ENCODE measurements at places on chromosomes 3 and 15. TPM values are rescaled to one million over a fixed set of nuclear protein-coding genes. Genes with fewer than 3 reads are reported as not detected.

DNA sequence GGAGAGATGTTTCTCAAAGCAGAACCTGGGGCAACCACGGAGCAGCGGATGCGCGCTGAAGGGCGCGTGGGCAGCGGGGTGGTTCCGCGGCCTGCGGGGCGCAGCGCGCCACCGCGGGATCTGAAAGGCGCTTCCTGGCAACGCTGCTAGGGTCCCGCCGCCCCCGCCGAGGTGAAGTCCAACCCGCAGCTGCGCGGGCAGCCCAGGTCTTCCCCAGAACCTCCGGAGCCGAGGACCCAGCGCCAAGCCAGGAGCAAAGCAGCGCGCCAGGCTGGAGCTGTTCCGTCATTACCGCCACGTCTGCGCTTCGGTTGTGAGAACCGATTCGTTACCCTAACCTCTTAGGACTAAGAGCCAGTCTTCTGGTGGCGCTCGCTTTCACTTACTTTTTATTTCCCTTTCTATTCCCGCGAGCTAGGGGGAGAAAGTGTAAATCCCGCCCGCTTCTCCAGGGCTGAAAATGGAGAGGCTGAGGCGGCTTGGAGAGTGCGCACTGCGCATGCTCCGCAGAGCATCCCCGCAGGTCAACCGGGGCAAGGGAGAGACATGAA is 3.2 kb upstream of the GABRG3 start:
- no peak overlapping the region for H3K27ac ChIP-seq
- no peak for DNase-seq
- no peak overlapping the region for H3K4me3 ChIP-seq
- H3K36me3 ChIP-seq: no peaks in the 10 kb centered on the region

DNA sequence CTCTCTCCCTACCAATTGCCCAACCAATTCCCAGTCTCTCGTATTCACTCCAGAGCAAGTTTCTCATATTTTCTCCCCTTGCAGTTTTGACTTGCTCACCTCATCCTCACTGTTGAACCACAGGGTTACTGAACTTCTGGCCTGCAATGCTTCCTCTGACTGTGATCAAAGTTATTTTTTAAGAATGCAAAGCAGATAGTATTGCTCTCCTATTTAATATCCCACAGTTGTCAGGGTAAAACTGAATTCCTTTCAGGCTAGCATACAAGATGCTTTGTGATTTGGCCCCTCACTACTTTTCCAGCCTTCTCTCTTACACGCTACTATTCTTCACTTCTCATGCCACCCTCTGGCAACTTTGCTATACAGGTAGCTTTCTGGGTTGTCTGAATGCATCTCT is 80.9 kb downstream of the LRRFIP2 start:
- no peak overlapping the region for H3K4me3 ChIP-seq
- H3K27me3 ChIP-seq: no peaks in the 10 kb centered on the region
- no peak overlapping the region for H3K27ac ChIP-seq
- no peak for DNase-seq
- no peaks in the 10 kb centered on the region for H3K4me1 ChIP-seq

GRCh38 chr3:126346466-126346865 is 10.7 kb downstream of the KLF15 start:
- no peak overlapping the region for H3K27ac ChIP-seq
- H3K4me3 ChIP-seq: no peak overlapping the region
- DNase-seq: no peak
- H3K36me3 ChIP-seq: no peaks in the 10 kb centered on the region
- H3K4me1 ChIP-seq: no peaks in the 10 kb centered on the region

ZNF662 gene
- total RNA-seq: 0.40 TPM

DNA sequence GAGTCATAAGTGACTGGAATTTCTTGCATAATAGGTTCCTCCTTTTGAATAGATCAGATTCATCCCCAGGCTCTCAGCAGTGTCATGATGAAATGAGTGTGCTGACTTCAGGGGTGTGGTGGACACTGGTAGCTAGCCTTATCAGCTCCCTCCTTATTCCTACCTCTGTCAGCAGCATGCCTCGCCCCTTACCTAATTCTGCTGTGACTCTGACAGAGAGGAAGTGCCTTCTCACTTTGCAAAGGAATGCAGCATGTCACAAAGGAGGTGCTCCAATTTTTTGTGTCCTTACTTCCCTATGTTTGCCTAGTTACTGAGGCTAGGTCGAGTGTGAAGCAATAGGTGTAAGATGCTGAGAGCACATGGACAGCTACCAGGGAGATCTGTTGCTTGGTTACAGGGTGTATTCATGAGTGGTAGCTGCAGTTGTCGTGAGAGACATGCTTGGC is 90.6 kb downstream of the TNFAIP8L3 start:
- H3K27ac ChIP-seq: no peak overlapping the region
- H3K27me3 ChIP-seq: no peaks in the 10 kb centered on the region
- no peak for DNase-seq
- H3K4me1 ChIP-seq: no peaks in the 10 kb centered on the region

PRR20G gene
- total RNA-seq: not detected

SAMD7 gene
- total RNA-seq: not detected

GRCh38 chr15:40088929-40089755 is 19.5 kb downstream of the BMF start:
- no peak overlapping the region for H3K4me3 ChIP-seq
- H3K27me3 ChIP-seq: peaks cover 15% of the 10 kb centered on the region
- peaks cover 4% of the 10 kb centered on the region for H3K36me3 ChIP-seq

DNA sequence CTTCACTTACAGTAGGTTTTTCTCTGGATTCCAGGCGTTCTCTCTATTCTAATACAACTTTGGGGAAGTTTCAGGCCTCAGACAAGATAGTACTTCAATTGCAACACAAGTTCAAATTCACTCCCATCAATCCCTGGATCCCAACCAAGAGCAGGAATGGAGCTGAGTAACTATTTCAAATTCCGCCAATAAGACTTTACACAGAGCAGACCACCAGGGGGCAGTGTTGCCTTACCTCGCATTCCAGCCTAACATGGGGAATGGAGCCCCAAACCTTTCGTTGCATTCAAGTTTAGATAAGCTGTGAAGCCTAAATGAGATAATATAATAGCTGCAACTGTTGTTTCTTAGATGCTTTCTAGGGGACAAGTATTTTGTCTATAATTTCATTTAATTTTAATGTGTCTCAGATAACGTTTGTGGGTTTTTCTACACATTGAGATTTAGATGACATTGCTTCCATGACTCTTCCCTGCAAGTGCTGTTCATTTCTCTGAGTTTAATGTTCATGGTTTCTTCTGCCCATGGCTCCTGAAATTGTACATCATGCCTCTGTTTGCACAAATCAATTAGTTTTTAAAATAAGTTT is 186.7 kb downstream of the NSUN3 start:
- no peak overlapping the region for H3K4me3 ChIP-seq
- H3K27me3 ChIP-seq: peaks cover 6% of the 10 kb centered on the region
- no peaks in the 10 kb centered on the region for H3K36me3 ChIP-seq
- H3K27ac ChIP-seq: no peak overlapping the region

SUMF1 gene
- 7.1 TPM for total RNA-seq

DNA sequence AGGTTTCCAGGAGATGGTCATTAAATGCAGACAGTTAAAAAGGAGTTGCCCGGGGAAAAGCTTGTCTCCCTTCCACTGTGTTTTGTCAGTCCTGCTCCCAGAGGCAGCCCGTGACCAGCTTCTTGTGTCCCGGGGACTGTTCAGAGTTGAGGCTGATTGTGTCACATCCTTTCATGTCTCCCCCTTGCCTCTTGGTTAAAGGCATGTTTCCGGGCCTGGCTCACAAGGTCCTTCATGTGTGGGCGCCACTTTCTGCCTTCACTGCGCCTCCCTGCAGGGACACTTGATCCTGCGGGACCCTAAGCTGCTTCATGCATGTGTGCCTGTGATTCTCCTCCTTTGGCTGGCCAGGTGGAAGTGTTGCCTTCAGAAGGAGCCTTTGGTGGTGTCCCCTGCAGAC is 9.2 kb downstream of the CHCHD6 start:
- no peak overlapping the region for H3K27ac ChIP-seq
- no peak overlapping the region for H3K4me3 ChIP-seq
- H3K4me1 ChIP-seq: no peaks in the 10 kb centered on the region
- H3K27me3 ChIP-seq: no peaks in the 10 kb centered on the region
- DNase-seq: no peak

GOLGA6L26 gene
- total RNA-seq: not detected

GRCh38 chr3:125059488-125060245 is 3.9 kb upstream of the HEG1 start:
- H3K36me3 ChIP-seq: peaks cover 1% of the 10 kb centered on the region
- peaks cover 6% of the 10 kb centered on the region for H3K4me1 ChIP-seq
- peaks cover 66% of the 10 kb centered on the region for H3K27me3 ChIP-seq
- H3K27ac ChIP-seq: no peak overlapping the region

DNA sequence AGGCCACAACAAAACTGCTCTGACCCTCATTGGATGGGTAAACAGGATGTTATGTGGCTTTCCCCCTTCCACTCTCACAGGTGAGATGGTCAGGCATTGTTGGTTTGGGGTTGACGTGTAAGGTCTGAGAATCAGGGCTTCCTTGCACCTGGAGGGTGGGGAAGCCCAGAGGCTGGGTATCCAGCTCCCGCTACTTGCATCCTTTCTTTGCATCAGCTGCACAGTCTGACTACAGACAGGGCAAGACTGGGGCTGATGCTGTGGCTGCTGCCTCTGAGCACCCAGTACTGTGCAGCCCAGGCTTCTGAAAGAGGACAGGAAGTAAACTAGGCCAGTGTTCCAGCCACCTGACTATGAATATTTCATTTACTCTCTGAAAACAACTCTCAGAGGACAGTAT is 58.0 kb upstream of the ATP2B2 start:
- no peak overlapping the region for H3K4me3 ChIP-seq
- peaks cover 43% of the 10 kb centered on the region for H3K27me3 ChIP-seq
- H3K36me3 ChIP-seq: no peaks in the 10 kb centered on the region
- H3K27ac ChIP-seq: no peak overlapping the region
- no peaks in the 10 kb centered on the region for H3K4me1 ChIP-seq

DNA sequence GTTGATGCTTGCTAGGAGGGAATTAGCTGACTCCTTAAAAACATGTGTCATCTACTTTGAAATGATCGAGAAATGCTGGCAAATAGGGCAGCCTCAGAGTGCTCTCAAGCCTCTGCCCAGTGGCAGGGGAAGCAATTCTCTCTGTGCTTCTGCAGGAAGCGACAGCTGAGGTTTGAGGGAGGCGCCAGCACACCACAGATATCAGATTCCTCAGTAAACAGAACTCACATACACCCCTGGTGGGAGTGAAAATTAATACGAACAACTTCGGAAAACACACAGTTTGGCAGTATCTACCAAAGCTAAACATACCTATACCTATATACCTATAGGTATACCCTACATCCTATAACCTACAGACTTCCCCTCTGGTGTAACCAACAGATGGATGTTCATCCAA is 61.3 kb downstream of the NSMCE3 start:
- H3K4me1 ChIP-seq: peaks cover 2% of the 10 kb centered on the region
- no peak overlapping the region for H3K27ac ChIP-seq
- peaks cover 15% of the 10 kb centered on the region for H3K27me3 ChIP-seq
- DNase-seq: no peak

DNA sequence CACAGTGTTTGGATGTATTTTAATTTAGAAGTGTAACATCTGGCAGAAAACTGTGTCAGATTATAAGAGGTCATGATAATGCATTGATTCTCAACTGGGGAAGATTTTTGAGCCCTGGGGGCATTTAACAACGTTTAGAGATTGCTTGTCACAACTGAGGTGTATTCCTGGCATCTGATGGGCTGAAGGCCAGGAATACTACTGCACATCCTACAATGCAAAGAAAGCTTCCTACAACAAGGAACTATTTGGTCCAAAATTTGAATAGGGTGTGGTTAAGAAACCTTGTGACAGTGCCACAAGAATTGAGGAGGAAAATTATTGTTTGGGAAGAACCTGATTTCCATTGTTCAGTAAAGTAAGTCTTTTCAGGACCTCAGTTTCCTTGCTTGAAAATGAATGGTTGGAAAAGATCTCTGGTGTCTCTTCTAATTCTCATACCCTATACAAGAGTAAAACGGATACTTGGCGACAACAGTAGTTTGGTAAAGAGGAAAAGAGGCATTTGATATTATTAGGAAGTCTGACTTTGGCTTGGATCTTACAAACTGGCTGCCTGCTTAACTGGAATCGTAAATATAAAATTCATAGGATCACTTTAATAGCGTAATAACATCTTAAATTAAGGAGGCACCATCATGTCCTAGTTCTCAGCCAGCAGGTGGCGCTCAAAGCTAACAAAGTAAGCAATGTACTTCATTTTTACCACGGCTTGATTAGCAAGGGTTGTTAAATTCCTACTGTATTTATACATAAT is 4.3 kb downstream of the DAZL start:
- peaks cover 27% of the 10 kb centered on the region for H3K4me1 ChIP-seq
- H3K27me3 ChIP-seq: peaks cover 46% of the 10 kb centered on the region
- H3K36me3 ChIP-seq: no peaks in the 10 kb centered on the region
- DNase-seq: peak; percentile 82
- H3K4me3 ChIP-seq: no peak overlapping the region

GPX1 gene
- total RNA-seq: 76.8 TPM

HES1 gene
- total RNA-seq: 11.3 TPM

DNA sequence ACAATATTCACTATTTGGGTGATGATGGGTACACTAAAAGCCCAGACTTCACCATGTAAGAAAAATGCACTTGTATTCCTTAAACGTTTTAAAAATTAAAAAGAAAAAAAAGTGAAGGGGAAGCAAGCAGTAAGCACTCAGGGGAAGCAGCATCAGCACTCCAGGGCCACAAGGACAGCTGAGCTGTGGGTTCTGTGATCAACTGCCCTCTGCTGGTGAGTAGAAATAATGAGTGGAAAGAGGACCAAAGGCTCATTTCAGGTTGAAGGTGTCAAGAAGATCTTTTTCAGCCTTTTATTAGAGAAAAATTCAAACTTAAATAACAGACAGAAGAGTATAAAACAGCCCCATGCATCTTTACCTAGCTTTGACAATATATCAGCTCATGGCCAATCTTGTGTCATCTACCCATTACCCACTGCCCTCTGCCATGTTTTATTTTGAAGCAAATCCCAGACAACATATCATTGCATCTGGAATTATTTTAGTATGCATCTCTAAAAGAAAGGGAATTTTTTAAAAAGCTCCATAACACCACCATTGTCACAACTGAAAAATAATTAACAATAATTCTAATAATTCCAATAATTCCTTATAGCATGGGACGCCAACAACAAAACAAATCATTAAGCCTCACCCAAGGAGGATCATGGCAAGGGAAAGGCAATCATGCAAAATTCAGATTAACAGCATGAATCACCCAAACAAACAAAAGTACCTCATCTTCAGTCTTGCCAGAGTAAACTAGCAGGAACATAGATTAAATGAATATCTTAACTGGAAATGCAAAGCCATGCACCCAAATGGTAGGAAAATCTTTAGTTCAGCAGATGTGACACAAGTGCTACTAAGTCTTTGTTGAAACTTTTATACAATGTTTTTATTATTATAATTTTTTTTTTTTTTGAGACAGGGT is 42.5 kb downstream of the TAMM41 start:
- DNase-seq: peak; percentile 56
- peaks cover 28% of the 10 kb centered on the region for H3K4me1 ChIP-seq
- H3K4me3 ChIP-seq: no peak overlapping the region
- H3K27ac ChIP-seq: no peak overlapping the region

- H3K4me1 ChIP-seq: no peaks in the 10 kb centered on the region
- DNase-seq: no peak
- no peak overlapping the region for H3K27ac ChIP-seq
- no peaks in the 10 kb centered on the region for H3K27me3 ChIP-seq
- no peak overlapping the region for H3K4me3 ChIP-seq
Measured at GRCh38 chr3:76923485-76923884, 116.4 kb upstream of the ROBO2 start.

- no peak for DNase-seq
- no peaks in the 10 kb centered on the region for H3K36me3 ChIP-seq
- H3K4me1 ChIP-seq: peaks cover 15% of the 10 kb centered on the region
- H3K27ac ChIP-seq: no peak overlapping the region
- peaks cover 19% of the 10 kb centered on the region for H3K27me3 ChIP-seq
Measured at GRCh38 chr15:99441871-99442251, 123.9 kb upstream of the MEF2A start.

DNAH12 gene
- total RNA-seq: 0.03 TPM

GRCh38 chr3:94234177-94234788 is 171.4 kb downstream of the NSUN3 start:
- no peaks in the 10 kb centered on the region for H3K27me3 ChIP-seq
- no peak overlapping the region for H3K27ac ChIP-seq
- H3K4me1 ChIP-seq: no peaks in the 10 kb centered on the region

UTS2B gene
- not detected for total RNA-seq

DAPK2 gene
- 3.2 TPM for total RNA-seq
